Stimulated activated effector memory CD8-positive, alpha-beta T cell treated with anti-CD3 and anti-CD28 coated beads, Interleukin-12 subunit alpha, Interleukin-12 subunit beta, amount 100 ng/mL, for 72 hours (primary cell): ENCODE measurements at places on chromosomes 6 and 20.

DNA sequence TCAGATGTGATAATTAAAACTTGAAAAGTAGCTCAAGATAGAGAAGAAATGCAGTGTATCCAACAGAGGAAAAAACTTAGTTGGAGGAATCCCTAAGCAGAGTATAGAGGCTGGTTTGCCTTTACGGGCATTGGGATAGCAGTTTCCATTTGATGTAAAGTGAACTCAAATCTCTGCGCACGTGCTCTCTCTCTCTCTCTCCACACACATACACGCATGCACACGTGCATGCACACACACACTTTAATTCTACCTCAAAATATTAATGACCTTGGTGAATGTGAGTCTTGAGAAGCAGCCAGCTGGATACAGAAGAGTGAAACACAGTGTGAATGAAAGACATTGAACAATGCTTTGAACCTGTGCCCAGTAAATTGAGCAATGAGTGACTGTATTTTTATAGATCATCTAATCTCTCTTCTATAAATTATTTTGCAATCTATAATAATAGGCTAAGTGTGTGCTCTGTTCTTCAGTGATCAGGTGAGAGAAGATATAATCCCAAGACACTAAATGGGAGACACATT is 247.7 kb upstream of the FAM83B start:
- no peak for DNase-seq

- no peak for DNase-seq
These were observed 100.6 kb upstream of the MLIP start for GRCh38 chr6:54010340-54011276.

DNA sequence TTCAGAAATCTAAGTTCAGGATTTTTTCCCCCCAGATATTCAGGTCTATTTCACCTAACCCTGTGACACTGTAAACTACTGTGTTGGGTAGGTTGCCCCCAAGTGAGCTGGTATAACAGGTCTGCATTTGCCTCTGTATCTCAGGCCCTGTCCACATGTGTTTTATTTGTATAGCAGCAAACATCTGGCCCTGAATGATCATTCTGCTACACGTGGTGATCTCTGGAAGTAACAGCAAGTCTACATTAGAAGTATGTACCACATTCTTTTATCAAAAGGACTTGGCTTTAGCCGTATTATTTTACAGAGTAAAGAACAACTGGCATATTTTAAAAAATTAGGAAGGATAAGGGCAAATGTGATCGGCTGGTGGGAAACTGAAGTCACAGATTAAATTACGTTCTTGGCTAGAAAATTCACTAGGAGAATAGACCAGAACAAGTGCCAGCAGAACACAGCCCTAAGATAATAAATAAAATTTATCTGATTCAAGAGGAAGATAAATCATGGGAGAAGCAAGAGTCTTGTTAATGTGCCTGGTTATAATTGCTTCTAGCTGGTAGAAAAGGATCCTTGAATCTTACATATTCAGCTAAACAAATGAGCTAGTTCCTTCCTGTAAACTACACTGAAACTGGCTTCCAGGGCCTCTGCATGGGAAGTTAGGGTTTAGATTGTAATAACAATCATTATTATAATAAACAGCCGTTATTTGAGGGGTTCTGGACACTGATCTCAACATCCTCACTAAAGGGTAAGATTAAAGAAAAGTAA is 192.1 kb downstream of the SAMD5 start:
- no peak for DNase-seq

DNA sequence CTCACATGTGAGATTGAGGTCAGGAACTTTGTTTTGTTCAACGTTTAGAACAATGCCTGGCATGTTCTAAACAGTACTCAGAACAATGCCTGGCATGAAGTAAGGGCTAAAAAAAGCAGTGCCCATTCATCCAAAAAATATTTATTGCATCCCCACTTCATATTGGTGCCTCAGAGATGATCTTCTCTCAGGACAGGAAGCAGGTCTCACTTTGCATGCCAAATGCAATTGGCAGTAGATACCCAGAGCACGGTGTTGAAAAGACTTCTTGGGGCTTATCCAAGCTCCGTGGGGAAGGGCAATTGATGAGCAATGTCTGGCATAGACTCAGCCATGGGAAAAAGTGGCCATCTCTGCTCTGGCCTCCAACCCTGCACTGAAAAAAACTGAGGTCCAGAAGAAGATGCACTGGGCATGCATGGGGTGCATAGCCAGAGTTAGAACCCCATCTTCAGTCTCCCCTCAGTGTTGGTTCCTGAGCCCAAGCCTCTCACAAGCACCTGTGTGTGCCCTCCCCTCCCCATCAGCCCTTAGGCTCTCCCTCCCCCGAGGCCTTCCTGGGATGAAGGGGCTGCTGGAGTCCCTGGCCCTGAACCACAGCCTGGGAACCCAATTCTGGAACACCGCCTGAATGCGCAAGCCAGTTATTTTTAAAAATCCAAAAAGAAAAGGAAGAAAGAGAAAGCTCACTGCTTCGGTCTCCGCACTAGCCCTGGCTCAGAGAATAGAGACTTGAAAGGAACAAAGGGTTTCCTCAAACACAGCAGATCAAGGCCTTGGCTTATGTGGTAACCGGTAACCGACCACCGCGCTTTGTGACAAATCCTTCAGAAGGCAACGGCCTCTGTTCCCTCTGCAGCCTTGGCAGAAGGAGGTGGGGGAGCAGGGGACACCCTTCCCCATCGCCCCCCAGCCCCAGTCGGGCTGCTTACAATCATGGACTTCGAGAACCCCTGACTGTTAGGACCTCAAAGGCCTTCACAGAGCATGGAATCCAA is 78.5 kb upstream of the SIRPA start:
- no peak for DNase-seq

DNA sequence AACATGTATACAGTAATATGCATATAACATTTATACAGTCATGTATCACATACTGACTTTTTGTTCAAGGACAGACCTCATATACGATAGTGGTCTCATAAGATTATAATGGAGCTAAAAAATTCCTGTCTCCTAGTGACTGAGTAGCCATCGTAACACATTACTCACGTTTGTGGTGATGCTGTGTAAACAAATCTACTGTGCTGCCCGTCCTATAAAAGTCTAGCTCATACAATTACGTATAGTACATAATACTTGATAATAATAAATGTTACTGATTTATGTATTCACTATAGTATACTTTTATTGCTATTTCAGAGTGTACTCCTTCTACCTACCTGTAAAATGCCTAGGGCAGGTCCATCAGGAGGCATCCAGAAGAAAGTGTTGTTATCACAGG is 17.4 kb downstream of the SERAC1 start:
- DNase-seq: no peak

DNA sequence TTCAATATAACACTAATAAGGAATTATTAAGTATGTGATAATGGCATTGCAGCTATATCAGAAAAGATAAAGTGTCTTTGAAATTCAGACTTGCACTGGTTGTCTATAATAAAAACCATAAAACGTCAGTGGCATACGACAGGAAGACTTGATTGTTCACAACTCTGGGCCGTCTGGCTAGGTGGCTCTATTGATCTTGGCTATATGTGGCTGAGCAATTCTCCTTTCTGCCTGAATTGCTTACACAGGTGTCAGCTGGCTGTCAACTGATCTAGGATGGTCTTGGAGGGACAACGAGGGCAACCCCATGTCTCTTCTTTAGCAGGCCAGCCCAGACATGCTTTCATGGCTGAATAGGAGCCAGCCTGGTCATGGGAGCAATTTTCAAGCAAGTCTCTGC is 359.1 kb downstream of the QKI start:
- no peak for DNase-seq

DNA sequence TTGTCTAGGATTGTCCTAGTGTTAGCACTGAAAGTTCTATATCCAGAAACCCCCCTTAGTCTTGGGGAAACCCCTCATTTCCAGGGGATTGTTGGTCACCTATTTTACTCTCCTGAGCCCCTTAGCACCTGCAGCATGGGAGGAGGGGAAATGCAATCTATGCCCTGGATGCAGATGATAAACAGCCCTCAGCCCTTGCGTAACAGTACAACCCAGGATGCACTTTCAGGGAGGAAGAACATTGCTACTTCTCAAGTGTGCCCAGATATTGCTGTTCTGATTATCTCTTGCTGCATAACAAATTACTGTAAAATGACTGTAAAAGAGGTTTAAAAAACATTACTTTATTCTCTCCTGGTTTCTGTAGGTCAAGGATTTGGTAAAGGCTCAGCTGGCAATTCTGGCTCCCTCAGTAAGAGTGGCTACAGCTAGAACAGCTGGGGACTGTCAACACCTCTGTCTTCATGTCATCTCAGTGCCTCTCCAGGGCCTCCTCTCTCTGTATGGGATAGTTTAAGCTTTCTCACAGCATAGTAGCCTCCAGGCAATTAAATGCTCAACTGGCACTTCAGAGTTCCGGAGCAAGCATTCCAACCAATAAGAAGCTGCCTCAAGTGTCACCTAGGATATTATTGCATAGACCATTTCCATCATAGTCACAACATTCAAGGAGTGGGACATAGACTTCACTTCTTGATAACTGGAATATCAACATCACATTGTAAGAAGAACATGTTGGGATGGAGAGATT is 117.8 kb upstream of the FOXO3 start:
- DNase-seq: no peak
